ENCODE measurements at places on chromosomes 4 and X.

DNA sequence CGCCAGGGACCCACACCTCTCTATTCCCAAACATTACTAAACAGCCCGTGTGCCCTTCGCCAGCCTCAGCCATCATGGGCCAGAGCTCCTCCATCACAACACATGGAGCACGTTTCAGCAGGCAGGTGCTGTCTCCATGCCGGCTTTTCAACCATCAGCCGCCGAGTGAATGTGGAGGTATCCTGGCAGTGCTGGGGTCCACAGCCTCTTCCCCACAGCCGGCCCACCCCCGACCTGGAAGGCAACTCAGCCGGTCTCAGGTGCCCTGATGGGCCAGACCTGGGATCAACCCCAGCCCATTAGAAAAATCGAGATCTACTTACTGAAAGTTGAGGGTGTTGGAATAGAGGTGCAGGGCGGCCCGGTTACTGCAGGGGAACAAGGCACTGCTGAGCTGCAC lies 3.1 kb downstream of the NAA10 start:
- no peak for DNase-seq

- DNase-seq, result no peak
Observed at GRCh38 chr4:36772154-36772516, 472.4 kb upstream of the NWD2 start.

- no peak for DNase-seq
Observed at GRCh38 chr4:120693816-120694215, 228.7 kb downstream of the PRDM5 start.

DNA sequence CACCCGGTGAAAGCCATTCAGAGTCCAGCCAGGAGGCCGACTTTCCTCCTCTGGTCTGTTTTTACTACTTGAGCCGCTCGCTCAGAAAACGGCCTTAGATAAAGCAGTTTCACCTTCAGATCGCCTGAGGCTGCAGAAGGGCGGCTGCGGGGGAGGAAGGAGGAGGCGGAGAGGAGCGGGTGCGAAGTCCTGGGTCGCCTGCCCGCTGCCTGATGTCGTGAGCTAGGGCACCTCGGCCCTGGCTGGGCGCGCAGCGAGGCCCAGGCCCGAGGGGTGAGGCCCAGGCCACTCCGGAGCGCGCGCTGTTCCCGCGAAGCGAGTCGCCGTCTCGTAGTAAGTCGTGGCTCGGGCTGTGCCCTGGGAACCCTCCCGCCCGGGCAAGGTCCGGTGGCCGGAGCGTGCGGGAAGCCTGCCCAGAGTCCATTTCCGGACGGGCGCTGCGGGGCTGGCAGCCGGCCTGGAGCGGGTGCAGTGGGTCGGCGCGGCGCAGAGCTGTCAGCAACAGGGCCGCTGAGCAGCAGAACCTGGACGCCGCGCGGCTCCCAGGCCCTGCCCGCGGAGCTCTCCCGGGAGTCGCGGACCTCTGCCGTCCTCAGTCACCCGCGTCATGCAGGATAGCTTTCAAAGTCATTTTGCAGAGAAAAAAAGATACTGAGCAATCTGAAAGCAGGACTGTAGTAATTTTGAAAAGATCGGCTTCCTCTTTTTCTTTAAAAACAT lies 18.6 kb downstream of the TRIM2 start:
- no peak for DNase-seq

GRCh38 chr4:150593996-150594395 lies 12.0 kb downstream of the MAB21L2 start:
- DNase-seq, result no peak

- DNase-seq, result no peak
Observed at GRCh38 chr4:169005453-169006099, 4.5 kb downstream of the CBR4 start.

- DNase-seq, result no peak
Observed at GRCh38 chr4:98779088-98779487, 120.7 kb upstream of the TSPAN5 start.

GRCh38 chr4:169121861-169122382 lies 111.9 kb upstream of the CBR4 start:
- DNase-seq, result no peak

DNA sequence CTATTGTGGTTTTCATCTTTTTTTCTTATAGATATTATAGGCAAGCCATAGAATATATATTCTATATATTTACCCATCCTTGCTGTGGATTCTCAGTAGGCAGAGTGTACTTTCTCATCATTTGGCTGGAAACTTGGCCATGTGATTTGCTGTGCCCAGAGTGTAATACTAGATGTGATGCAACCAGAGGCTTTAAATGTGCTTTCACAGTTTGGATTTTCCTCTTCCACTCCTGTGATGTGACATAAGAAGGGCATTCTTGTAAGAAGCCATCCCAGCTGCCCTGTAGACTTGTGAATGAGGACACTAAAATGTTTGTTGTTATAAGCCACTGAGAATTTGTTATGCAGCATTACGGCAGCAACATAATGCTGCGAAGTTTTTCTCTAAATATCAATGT lies 10.4 kb upstream of the HPGDS start:
- no peak for DNase-seq

DNA sequence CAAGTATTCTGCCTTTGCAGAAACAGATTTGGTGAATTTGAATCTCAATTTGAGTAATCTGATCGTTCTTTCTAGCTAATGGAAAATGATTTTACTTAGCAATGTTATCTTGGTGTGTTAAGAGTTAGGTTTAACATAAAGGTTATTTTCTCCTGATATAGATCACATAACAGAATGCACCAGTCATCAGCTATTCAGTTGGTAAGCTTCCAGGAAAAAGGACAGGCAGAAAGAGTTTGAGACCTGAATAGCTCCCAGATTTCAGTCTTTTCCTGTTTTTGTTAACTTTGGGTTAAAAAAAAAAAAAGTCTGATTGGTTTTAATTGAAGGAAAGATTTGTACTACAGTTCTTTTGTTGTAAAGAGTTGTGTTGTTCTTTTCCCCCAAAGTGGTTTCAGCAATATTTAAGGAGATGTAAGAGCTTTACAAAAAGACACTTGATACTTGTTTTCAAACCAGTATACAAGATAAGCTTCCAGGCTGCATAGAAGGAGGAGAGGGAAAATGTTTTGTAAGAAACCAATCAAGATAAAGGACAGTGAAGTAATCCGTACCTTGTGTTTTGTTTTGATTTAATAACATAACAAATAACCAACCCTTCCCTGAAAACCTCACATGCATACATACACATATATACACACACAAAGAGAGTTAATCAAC lies 15.3 kb downstream of the PLP1 start:
- DNase-seq, result no peak

- DNase-seq, result no peak
Observed at GRCh38 chr4:2065106-2065930, 6.2 kb downstream of the NAT8L start.

- no peak for DNase-seq
Observed at GRCh38 chrX:112844250-112844649, 3.6 kb upstream of the AMOT start.

GRCh38 chrX:7216981-7217587 lies 69.1 kb upstream of the PUDP start:
- no peak for DNase-seq

GRCh38 chr4:46442963-46443362 lies 53.0 kb upstream of the GABRA2 start:
- peak; percentile 0 for DNase-seq

DNA sequence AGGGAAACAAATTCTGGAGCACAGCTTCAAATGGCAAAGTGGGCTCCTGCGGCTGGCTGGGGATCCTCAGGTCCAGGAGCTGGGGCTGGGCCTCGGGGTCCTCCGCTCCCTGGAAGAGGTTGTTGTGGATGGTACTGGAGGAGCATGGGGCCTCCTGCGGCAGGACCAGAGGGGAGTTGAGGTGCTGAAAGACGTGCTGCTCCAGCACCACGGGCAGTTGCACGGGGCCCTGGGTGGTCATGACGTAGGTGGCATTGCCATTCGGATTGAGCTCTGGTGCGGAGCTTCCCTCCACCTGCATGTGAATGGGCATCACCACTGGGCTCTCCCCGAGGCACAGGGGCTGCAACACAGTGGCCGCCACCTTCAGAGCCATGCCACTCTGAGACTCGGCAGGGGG lies 59.7 kb downstream of the RAI2 start:
- no peak for DNase-seq

- DNase-seq, result no peak
Observed at GRCh38 chrX:77502951-77503525, 55.8 kb downstream of the FGF16 start.

- DNase-seq, result no peak
Observed at GRCh38 chr4:109359040-109359646, 56.7 kb upstream of the COL25A1 start.

GRCh38 chr4:26362745-26363439 lies 42.1 kb downstream of the RBPJ start:
- DNase-seq, result no peak

DNA sequence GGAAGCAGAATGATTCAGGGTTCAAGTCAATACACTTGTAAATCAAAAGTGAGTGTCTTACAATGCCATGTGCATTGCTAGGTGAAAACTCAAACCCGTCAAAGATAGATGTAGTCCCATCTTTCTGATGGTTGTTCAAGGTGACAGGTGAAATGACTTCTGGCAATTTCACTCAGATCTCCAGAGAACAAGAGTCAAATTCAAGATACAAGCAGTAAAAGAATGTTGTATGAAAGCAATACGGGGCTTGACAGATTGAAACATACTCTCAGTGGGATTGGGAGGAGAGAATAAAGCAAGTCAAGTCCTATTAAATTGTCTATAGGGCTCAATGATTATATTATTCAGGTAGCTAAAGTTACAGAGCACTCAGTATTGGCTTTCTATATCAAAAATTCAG lies 105.1 kb upstream of the ANXA10 start:
- no peak for DNase-seq

GRCh38 chr4:139773560-139774318 lies 108.1 kb downstream of the MGST2 start:
- DNase-seq, result no peak

DNA sequence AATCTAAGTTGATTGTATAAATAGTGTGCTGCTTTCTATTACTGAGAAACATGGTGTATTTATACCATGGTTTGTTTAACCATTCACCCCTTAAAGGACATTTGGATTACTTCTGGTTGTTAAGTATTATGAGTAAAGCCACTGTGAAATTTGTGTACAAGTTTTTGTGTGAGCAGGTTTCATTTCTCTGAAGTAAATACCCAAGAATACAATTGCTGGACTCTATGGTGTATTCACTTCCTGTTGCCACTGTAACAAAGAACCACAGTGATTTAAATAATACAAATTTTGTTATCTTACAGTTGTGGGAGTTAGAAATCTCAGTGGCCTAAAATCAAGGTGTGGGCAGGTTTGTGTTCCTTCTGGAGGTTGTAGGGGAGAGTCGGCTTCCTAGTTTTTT lies 869.6 kb downstream of the CCSER1 start:
- no peak for DNase-seq

DNA sequence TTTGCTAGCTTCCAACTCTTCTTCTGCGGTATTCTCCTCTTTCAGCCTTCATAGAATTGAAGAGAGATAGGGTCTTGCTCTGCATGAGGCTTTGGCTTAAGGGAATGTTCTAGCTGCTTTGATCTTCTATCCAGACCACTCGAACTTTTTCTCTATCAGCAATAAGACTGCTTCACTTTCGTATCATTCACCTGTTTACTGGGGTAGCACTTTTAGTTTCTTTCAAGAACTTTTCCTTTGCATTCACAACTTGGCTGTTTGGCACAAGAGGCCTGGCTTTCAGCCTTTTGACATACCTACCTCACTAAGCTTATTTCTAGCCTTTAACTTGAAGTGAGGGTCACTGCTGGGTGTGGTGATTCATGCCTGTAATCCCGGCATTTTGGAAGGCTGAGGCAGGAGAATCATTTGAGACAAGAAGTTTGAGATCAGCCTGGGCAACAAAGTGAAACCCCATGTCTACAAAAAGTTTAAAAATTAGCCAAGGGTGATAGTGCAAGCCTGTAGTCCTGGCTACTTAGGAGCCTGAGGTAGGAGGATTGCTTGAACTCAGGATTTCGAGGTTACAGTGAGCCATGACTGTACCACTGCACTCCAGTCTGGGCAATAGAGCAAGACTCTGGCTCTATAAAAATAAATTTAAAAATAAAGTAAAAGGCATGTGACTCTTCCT lies 47.1 kb upstream of the HPGDS start:
- DNase-seq, result no peak

GRCh38 chr4:46874811-46875210 lies 34.2 kb downstream of the COX7B2 start:
- no peak for DNase-seq

GRCh38 chrX:124208660-124209059 lies 123.8 kb upstream of the TEX13D start:
- no peak for DNase-seq

DNA sequence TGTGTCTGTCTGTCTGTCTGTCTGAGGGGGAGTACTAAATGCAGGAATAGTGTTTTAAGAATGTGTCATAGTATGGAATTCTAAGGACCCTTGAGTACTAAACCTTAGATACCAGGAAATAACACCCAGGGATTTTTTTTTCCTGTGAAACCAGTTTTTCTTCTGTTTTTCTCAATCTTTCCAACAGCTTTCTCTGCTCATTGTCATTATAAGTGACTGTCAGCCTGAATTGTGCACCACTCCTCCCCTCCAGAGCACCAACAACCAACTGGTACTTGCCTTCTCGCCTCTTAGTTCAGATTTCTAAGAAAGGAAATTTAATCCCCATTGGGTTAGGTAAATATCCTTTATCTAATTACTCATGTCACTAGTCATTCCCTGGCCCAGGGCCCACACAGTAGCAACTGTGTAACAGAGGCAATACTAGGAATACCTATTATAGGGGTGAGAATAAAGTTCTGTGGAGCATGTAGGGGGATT lies 320.6 kb downstream of the ADGRL3 start:
- peak; percentile 41 for DNase-seq

DNA sequence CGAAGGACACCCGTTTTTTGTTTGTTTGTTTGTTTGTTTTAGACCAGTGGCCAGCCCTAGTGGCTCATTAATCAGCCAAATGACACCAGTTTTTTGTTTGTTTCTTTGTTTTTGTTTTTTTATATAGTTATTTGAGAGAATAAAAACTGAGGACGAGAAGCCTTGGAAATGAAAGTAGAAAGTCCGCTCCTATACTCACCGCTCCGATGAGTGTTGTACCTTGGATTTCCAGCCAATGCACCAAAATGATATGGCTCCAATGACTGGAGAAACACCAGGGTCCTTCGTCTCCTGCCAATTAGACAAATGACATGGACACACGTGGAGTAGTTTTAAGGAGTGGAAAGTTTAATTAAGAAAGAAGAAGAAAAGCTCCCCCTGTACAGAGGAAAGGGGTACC lies 87.9 kb downstream of the ZXDA start:
- no peak for DNase-seq

DNA sequence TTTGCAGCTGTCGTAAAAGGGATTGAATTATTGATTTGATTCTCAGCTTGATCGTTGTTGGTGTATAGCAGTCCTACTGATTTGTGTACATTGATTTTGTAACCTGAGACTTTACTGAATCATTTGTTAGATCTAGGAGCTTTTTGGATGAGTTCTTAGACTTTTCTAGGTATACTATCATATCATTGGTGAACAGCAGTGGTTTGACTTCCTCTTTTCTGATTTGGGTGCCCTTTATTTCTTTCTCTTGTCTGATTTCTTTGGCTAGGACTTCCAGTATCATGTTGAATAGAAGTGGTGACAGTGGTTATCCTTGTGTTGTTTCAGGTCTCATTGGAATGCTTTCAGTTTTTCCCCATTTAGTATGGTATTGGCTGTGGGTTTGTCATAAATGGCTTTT lies 8.4 kb downstream of the APOOL start:
- DNase-seq, result no peak

- no peak for DNase-seq
Observed at GRCh38 chrX:40962793-40963407, 122.3 kb upstream of the USP9X start.
